ENCODE measurements at places on chromosomes 4 and X.
A peak's percentile ranks its signal among the peaks of the same experiment; 100 is the strongest.

DNA sequence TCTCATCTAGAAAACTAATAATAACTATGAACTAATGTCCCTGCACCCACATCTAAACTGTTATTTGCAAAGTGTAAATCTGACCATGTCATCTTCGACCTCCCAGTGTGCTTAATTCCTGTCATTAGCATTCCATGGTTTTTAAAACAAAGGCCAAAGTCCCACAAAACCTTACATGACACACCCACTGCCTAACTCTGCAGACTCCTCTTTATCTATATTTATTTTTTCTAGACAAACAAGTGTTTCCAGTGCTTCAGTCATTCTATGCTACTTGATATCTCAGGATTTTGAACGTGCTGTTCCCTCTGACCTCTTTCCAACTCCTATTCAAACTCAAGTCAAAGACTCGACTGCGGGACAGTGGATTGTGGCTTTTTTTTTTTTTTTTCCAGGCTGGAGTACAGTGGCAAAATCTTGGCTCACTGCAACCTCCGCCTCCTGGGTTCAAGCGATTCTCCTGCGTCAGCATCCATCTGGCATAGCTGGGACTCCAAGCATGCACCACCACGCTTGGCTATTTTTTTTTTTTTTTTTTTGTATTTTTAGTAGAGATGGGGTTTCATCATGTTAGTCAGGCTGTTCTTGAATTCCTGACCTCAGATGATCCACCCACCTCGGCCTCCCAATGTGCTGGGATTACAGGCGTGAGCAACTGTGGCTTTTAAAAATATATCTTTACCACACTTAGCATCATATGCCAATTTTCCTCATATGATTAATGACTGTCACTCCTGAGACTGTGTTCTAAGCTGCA lies 1511.0 kb downstream of the ARAP2 start:
- no peak for DNase-seq

DNA sequence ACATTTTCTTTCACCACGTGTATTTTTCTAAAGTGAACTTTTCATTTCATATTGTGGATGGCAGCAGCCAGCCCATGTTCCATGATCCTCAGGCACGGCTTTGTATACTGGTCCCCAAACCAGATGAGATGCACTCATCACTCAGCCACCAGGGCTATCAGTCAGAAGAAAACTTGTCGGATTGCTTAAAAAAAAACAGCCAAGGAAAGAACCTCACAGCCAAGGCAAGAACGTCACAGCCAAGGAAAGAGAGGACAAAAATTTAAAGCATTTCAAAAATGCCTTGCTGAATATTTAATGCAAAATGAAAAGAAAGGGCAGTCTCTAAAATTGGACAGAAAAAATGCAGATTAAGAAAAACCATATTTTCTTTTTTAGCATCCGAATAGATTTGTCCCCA lies 333.3 kb downstream of the PDGFC start:
- no peak for DNase-seq

- DNase-seq = no peak
These were observed at the start of gene COL4A5 for GRCh38 chrX:108439426-108439942. COL4A5 (plus strand) TSS chrX:108439838; CDS start chrX:108440126, 288 bp downstream.

DNA sequence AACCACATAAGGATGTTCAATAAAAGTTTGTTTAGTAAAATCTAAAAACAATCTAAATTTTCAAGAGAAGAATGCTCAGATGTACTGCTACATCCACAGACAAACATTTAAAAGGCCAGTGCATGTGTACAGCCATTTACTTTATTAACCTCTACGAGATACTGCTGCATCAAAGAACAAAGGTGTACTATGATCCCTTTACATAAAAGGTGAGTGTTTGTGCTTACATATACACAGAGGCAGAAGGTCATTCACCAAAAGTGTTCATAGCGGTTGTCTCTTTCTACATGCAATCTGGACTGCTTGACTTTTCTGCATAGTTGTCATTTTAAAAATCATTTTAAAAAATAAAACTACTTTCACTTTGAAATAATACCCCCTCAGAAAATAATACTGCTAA lies 81.7 kb downstream of the AFAP1 start:
- DNase-seq = no peak

GRCh38 chrX:9899640-9900111 lies 67.5 kb upstream of the CLDN34 start:
- DNase-seq = peak; percentile 8

Data from stimulated activated CD4-positive, alpha-beta T cell treated with anti-CD3 and anti-CD28 coated beads, Interleukin-4, amount 100 ng/mL, for 1 hour (primary cell).